ENCODE measurements at places on chromosomes 11 and 22.
A peak's percentile ranks its signal among the peaks of the same experiment; 100 is the strongest.

DNA sequence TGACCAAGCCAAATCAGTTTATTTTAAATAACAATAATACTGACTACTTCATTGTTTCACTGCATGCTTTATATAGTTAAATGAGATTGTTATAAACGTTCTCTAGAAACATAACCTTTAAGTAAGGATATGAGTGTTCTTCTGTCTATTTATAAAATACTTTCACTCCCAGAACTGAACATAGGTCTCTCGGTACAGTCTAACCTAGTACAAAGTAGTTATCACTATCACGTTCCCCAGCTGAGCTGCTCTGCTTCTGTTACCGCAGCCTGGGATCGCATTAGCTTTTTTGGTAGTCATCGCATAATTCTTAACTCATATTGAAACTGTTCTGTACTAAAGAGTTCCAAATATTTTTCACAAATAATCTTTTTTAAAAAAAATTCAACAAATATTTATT is 143.6 kb downstream of the WNT11 start:
- DNase-seq: no peak

DNA sequence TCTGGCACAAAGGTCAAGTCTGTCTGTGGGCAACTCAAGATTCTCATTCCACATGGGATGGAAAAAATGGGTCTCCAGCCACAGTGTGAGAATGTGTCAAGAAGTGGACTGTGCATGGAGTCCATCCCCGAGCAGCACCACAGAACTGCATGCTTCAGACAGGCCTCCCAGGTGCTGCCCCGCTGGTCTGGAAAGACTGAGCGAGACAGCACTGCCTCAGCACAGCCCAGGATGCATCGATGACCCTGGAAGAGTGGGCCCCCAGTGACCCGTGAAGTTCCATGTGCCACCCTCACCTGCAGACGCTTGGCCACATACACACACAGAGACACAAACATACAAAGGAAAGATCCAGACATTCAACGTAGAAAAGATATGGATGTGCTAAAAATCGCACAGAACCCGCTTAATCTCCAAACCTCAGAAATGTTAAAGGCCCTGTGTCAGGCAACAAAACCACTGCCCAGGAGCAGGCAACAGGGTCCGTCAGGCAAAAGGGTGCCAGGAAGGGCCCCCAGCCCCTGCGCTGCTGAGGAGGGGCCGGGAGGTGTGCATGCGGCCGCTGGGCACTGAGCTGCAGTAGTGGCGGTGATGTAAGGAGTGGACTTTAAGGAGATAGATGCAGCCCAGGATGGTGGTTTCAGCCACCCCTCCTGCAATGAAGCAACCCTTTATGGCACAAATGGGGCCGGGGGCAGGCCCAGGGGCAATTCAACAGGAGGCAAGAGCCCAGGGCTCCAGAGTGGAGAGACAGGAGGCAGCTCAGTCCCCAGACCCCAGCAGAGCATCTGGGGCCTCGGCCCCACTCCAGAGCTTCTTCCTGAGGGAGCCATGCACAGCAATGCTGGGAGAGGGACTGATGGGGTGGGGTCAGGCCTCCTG is 84.7 kb downstream of the DGCR2 start:
- no peak for DNase-seq

GRCh38 chr11:62705413-62705812 is 1.8 kb downstream of the BSCL2 start:
- peak; percentile 45 for DNase-seq

DNA sequence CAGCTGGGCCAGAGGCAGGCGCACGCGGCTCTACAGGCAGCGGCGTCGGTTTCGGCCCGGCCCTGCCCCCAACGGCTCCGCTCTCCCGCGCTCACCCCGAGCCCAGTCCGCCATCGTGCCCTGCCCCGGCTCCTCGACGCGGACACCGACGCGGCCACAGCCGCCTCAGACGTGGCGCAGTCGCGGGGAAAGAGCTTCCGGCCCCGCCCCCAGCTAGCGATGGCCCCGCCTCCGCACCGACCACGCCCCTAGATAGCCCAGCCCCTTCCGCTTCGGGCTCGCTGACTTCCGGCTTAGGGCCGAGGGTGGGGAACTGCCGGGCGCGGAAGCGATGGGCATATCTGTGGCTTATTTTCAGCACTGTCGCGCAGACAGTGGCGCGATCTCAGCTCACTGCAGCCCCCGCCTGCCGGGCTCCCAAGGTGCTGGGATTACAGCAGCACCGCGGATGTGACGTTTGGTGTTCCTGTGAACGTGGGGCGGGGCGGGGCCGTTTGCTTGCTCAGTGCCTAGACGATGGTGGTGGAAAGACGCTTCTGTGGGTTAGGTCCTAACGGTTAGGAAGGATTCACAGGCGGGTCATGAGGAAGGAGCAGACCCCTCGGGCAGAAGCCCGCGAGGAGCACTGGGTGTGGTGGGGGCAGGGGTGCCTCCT is at the start of the genes BET1L and RIC8A:
Gene BET1L, minus strand, starts transcription at position 192 of the 655 bp plus-strand sequence. Its CDS starts 78 bp downstream, at position 114.
Gene RIC8A, plus strand, starts transcription at position 501 of the 655 bp plus-strand sequence. CDS start 1,147 bp downstream, outside the sequence.
- DNase-seq: peak; percentile 99

- no peak for DNase-seq
Observed at GRCh38 chr11:65648997-65649493, 11.1 kb downstream of the SIPA1 start.

DNA sequence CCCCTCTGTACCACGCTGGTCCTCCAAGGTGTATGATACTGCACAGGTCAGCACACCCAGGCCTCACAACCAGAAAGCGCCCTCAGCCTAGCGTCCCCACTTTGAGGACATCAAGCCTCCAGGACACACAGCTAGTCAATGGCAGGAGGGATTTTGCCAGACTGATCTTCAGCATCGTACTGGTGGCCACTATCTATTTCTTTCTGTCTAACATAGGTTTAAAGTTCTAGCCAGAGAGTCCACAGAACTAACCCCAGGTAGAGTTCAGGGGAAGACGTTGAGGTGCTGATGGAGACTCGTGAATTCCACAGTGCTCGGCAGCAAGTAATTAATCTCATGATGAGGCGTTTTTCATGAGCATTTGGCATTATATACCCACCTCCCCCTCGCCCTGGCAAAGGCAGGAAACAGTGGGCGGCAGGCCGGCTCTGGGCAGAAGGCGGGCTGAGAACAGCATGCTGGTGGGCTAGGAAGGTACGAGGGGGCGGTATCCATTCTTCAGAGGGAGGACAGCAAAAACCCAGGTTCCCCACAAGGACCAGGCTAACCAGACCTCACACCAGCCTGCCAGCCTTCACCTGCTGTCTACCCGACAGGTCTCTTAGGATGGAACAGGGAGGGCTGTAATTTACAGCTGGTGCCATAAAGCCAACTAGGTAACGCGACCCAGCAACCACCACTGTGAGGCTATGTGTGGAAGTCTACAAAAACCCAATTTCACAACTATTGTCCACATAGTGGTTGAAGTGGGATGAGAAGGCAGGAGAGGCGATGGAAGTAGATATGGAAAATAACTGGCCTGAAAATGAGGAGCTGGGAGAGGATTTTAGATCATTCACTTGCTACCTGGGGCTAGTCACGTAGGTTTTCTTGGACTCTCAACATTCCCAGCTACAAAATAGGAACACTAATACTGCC is 18.5 kb downstream of the MYH9 start:
- DNase-seq: no peak

GRCh38 chr22:24156141-24156912 is 25.0 kb upstream of the SUSD2 start:
- peak; percentile 51 for DNase-seq

GRCh38 chr11:121514432-121515334 is 61.9 kb upstream of the SORL1-AS1 start:
- no peak for DNase-seq

DNA sequence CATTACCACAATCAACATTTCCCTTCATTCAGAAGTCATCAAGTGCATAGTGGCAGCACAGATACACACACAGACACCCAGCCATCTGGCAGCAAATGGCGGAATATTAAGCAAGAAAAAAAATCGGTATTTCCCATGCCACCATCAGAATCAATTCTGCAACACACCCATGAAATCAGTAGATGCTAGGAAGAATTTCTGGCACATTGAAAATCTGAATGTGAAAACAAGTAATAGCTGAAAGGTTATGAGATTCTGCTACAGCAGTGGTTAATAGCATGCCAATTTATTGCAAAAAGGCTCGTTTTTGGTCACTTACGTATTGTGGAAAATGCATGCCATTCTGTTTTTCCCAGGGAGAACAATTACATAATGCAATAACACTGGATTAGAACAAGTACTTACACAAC is 91.1 kb downstream of the PICALM start:
- no peak for DNase-seq

- DNase-seq: no peak
Observed at GRCh38 chr22:50206599-50206998, 5.8 kb downstream of the SELENOO start.

- DNase-seq: no peak
Observed at GRCh38 chr11:82714346-82715174, 19.1 kb downstream of the FAM181B start.

DNA sequence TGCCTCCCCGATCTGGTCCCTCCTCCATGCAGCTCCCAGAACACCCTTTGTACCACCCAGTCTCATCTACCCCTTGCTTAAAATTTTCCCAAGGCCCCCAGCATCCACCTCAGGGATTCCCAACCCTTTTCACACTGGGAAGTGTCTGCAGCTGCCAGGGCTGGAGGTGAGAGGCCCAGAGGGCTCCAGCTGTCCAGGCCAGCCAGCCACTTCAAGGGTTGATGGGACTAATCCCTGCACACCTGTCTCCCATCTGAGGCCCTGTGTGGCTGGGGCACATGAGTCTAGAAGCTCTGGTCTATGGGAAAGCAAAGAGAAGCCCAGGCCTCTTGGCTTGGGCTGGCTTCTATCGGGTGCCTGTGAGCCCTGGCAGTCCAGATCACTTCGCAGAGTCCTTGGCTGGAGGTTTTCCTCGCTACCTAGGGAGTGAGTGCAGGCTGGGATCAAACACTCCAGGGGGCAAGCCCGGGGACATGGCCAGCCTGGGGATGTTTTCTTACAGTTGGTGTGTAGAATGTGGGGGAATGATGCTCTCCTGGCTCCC is 41.1 kb upstream of the TPBGL start:
- no peak for DNase-seq

- no peak for DNase-seq
Observed at GRCh38 chr11:64810891-64811272, 531 bp upstream of the MEN1 start.

DNA sequence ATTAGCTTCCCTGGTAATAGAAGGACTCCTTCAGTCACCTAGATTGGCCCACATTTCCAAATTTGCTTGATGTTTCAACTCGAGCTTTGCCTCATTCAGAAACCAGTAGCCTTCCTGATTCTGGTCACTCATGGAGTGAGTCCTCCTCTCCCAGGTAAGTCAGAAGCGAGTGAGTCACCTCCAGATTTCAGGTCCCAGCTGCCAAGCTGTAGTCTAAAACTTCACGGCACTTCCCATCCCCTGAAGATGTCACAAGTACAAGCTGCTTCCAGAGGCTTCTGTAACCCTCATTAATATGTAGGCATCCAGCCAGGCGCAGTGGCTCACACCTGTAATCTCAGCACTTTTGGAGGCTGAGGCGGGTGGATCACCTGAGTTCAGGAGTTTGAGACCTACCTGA is 23.5 kb downstream of the ARHGAP8 start:
- DNase-seq: no peak

- no peak for DNase-seq
Observed at GRCh38 chr11:114623720-114624119, 28.1 kb upstream of the NXPE4 start.

- no peak for DNase-seq
Observed at GRCh38 chr22:22879675-22880155, 7.9 kb upstream of the IGLL5 start.

GRCh38 chr22:46528121-46528610 is 9.3 kb downstream of the CELSR1 start:
- peak; percentile 50 for DNase-seq

DNA sequence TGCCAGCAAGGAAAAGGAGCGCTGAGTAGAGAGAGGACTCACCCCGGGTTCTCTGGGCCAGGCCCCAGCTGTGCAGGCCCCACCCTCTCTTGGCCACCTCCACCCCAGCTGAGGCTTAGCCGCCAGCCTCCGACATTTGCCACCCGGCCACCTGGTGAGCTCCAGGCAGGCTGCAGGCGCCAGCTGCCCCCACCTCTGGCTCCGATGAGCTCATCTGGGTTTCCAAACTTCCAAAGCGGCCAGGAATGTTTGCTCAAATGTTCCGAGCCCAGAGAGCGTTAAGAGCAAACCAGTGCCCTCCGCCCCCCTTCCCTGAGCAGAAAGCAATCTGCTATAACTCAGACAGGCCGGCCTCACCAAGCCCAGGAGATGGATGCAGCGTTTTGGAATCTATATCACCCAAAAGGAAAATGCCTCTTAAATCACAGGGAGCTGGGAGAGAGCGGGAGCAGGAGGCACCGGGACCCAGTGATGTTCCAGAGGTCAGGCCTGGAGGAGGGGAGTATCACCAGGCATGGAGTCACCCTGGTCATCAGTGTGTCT is 9.1 kb upstream of the MN1 start:
- no peak for DNase-seq

DNA sequence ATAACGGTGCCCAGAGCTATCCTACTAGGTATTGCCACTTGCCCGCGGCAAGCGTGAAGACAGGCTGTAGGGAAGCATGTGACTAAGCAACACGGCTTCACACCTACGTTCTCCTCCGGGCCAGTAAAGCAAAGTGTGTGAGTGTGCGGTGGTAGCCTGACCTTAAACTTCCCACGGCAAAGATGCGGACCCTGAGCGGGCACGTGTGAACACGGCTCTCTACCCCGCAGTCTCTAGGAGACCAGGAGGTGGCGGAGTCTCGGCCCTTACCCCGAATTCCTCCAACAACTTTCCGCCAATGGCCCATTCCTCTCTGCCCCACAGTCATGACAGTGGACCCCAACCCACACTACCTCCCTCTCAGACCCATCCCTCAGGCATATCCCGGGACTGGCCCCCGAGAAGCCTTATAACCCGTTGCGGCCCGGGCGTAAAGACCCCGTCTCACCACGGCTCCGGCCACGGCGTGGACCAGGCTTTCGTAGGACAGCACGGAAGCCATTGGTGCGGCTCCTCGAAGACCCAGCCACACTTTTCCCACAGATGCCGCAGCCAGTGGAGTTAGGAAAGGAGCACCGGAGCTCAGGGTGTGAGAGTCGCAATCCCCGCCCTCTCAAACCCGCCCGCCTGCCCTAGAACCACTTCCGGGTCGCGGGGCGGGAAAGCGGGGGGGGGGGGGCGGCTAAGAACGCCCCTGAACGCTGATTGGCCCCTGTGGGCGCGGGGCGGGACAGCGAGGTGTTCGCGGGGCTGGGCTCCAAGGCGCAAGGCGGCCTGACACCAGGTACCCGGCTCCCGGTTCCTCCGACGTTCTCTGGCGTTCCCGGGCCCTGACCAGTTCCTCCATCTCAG is at the start of gene SLC25A17:
Gene SLC25A17, minus strand, starts transcription at position 600 of the 852 bp plus-strand sequence. Its CDS starts 98 bp downstream, at position 502.
- DNase-seq: peak; percentile 85

DNA sequence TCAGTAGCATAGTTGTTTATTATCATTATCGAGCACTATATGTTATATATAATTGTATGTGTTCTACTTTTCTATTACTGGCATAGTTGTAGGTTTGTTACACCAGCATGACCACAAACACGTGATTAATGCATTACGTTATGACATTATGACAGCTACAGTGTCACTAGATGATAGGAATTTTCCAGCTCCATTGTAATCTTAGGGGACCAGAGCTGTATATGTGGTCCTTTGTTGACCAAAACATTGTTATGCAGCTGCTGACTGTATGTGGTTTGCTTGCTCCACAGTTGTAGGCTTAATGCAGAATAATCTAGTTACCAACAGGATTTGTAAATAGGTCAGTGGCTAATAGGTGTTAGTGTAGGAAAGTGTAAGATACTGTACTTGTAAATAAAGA is 66.1 kb downstream of the HSD17B12 start:
- no peak for DNase-seq

- no peak for DNase-seq
Observed at GRCh38 chr22:24104307-24105012, 76.8 kb upstream of the SUSD2 start.
